ENCODE measurements at places on chromosomes 11 and 22.

DNA sequence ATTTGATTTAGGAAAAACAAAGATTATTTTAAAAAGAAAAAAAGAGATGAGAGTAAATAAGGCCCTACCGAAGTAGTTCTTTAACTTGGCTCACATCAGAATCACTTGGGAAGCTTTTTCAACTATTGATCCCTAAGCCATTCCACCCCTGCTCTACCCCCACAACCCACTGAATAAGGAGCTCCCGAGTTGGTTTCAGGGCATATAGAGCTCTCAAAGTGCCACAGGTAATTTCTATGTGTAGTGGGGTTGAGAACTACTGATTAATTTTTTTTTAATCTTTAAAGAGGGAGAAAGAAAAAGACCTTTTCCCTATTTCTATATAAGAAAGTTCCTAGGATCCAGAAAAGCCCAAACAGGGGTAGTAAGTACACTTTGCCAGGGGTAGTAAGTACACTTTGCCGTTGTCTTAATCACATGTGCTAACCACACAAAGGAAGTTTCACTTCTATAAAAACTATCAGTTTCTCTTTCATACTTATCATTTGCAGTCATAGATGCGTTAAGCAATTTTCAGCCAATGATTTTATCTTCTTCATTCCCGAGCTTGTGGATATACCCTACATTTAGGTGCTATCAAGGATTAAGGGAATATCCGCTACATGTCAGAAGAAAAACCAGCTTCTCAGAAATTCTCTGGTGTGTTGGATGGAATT, 108.4 kb upstream of the ZC3H12C start:
- no peak for DNase-seq

GRCh38 chr22:45645150-45645525, 26.5 kb upstream of the ATXN10 start:
- DNase-seq, result no peak

- no peak for DNase-seq
These were observed 44.6 kb downstream of the KCNQ1OT1 start for GRCh38 chr11:2655016-2655719.

DNA sequence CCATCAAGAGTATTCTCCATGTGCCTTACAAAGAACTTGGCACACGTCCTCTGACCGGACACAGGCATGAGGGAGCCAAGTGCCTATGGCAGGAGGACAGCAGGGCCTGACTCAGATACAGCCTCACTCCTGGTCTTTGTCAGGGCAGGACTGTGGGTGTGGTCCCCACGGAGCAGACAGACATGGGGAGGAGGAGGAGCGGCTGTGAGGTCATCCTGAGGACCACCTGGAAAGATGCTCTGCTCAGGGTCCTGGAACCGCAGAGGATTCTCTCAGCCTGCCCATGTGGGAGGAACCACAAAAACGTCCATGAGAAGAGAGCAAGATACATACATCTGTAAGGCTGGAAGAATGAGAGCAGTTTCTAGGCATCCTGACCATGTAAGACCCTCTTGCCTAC, 576.3 kb downstream of the BRD1 start:
- no peak for DNase-seq

Measured in effector CD4-positive, alpha-beta T cell (primary cell).